ENCODE measurements at places on chromosomes 11 and 22. TPM values are rescaled to one million over a fixed set of nuclear protein-coding genes. Genes with fewer than 3 reads are reported as not detected.
A peak's percentile ranks its signal among the peaks of the same experiment; 100 is the strongest.

Gene DLAT
- 52.0 TPM for total RNA-seq

Gene TP53AIP1
- not detected for total RNA-seq

Gene RAB39A
- not detected for total RNA-seq

Gene MS4A3
- total RNA-seq, result not detected

Gene VSTM5
- not detected for total RNA-seq

Gene BRD1
- 45.5 TPM for total RNA-seq

Gene DMC1
- 11.2 TPM for total RNA-seq

Gene TTLL12
- 105 TPM for total RNA-seq

Gene ELMOD1
- not detected for total RNA-seq

GRCh38 chr11:27642954-27643353 is 57.3 kb downstream of the BDNF start:
- no peaks in the 10 kb centered on the region for H3K27me3 ChIP-seq
- no peak for DNase-seq
- no peaks in the 10 kb centered on the region for H3K4me1 ChIP-seq
- H3K4me3 ChIP-seq, result no peak overlapping the region
- no peaks in the 10 kb centered on the region for H3K36me3 ChIP-seq

- no peak overlapping the region for H3K4me3 ChIP-seq
- DNase-seq, result no peak
- no peaks in the 10 kb centered on the region for H3K4me1 ChIP-seq
- no peak overlapping the region for H3K27ac ChIP-seq
Observed at GRCh38 chr11:10004526-10005113, 289.4 kb downstream of the SBF2 start.

DNA sequence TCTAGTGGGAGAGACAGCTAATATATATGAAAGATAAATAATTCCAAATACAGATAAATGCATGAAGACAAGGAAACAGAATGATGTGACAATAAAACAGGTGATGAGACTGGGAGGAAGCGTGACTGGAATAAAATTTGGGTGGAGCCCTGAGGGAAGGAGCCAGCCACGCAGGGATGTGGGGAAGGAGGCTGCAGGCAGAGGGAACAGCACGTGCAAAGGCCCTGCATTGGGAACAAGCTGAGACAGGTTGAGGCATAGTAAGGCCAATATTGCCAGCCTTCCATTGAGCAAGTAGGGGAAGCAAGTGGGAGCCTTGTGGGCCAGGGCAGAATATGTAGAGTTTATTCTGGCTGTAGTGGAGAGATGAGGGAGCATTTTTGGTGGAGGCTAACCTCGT is 107.5 kb upstream of the CRYBB3 start:
- peaks cover 22% of the 10 kb centered on the region for H3K4me1 ChIP-seq
- peak overlapping the region; percentile 18 for H3K27ac ChIP-seq
- no peak for DNase-seq
- H3K4me3 ChIP-seq, result no peak overlapping the region
- peaks cover 15% of the 10 kb centered on the region for H3K36me3 ChIP-seq

DNA sequence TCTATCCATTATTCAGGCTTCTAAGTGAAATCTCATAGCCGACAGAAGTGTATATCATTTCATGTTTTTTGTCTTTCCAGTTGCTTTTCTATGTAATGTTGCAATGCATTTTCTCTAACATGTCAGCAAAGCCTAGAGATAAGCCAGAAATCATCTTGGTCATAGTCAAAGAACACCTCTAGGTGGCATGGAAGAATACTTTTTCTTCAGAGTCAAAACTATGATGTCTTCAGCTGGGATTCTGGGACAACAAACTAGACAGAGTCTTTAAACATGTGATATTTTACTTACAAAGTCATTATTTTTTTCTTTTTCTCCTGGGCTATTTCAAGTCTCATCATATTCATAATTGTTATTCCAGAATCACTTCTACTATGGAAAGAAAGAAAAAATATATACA is 4.4 kb downstream of the GAS2 start:
- DNase-seq, result no peak
- H3K27ac ChIP-seq, result no peak overlapping the region
- no peak overlapping the region for H3K4me3 ChIP-seq
- peaks cover 27% of the 10 kb centered on the region for H3K4me1 ChIP-seq
- H3K27me3 ChIP-seq, result peaks cover 33% of the 10 kb centered on the region

DNA sequence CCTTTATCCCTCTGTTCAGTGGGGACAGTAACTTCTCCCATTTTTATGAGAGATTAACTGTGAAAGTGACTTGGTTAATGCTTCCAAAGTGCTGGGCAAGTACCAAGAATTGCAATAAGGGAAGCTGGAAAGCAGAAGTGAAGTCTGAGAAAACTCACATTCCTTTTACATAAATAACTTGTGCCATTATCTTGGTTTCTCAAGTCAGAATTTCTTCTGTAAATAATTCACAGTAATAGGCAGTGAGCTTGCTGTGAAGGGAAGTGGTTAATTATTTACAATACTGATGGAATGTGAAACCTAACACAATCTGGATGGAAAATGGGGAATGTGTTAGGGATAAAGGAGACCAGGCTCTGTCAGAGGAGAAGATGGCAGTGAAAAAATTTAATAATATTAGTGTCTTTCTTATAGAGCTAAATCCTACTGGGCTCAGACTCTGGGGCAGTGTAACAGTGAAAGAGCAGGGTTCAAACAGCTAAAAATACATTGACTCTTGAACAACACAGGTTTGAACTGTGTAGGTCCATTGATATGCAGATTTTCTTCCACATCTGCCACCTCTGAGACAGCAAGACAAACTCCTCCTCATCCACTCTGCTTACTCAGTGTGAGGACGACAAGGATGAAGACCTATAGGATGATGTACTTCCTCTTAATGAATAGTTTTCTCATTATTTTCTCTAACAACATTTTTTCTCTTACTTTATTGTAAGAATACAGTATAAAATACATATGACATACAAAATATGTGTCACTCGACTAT is 251.5 kb upstream of the ISX start:
- DNase-seq, result no peak
- no peak overlapping the region for H3K27ac ChIP-seq
- no peaks in the 10 kb centered on the region for H3K27me3 ChIP-seq
- no peaks in the 10 kb centered on the region for H3K36me3 ChIP-seq
- no peaks in the 10 kb centered on the region for H3K4me1 ChIP-seq

DNA sequence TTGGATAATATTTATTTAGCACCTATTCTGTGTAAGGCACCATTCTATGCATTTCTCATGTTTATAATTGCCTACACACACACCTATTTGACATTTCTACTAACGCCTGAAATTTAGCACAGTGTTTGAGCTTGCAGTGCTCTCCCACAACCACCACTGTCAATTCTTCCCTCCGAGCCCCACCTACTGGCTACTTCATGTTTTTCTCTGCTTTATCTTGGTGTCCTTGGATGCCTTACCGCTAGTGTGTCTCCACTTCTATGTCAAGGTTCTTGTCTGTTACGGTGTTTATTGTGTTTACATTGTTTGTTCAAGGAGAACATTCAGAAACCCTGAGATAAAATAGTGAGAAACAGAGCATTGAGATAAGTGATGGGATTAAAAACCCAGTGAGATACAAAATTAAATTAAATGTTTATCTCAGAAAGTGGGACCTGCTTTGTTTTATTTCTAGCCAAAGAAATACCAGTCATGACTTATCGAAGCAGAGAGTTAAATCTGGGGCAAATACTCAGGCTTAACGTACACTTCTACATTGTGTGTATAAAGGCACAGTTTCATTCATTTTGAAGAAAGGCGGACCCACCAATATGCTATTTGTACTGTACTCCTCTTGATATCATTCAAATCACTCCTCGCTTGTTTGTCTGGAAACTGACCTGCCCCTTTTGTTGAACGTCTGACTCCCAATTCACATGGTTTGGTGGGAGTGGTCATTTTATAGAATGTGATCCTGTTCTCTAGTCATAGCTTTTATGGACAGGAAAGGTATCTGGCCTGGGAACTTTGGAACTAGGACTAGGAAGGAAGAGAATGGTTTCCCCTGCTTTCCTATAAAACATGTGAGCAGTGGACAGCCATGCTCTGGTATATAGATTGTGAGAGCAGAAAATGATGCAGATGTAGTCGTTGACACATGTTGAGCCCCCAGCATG is 39.2 kb upstream of the SLC36A4 start:
- H3K27me3 ChIP-seq, result peaks cover 20% of the 10 kb centered on the region
- no peaks in the 10 kb centered on the region for H3K36me3 ChIP-seq
- no peaks in the 10 kb centered on the region for H3K4me1 ChIP-seq
- no peak overlapping the region for H3K27ac ChIP-seq
- DNase-seq, result no peak

DNA sequence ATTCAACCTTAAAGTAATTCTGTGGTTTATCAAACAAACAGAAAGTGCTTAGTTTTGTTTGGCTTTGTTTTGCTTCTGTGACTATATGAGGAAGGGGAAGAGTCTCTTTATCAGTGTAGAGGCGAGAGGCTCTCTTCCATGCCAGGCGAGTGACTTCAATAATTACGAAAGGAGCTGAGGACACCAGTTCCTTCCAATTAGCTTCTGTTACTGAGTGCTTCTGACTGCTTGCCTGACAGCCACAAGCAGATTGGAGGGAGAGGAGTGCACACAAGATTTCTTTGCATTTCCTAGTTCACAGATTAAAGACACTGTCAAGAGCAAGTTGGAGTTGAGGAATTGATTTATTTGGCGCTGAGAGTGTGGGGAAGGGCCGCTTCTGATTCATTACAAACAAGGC is 1484.5 kb upstream of the TENM4 start:
- DNase-seq, result no peak
- H3K36me3 ChIP-seq, result no peaks in the 10 kb centered on the region
- no peak overlapping the region for H3K27ac ChIP-seq

- peaks cover 14% of the 10 kb centered on the region for H3K4me1 ChIP-seq
- H3K36me3 ChIP-seq, result peaks cover 18% of the 10 kb centered on the region
- H3K27ac ChIP-seq, result peak overlapping the region; percentile 97
- H3K27me3 ChIP-seq, result no peaks in the 10 kb centered on the region
- H3K4me3 ChIP-seq, result peak overlapping the region; percentile 99
- DNase-seq, result peak; percentile 82
Observed at GRCh38 chr11:34052036-34052607, 591 bp downstream of the CAPRIN1 start.

DNA sequence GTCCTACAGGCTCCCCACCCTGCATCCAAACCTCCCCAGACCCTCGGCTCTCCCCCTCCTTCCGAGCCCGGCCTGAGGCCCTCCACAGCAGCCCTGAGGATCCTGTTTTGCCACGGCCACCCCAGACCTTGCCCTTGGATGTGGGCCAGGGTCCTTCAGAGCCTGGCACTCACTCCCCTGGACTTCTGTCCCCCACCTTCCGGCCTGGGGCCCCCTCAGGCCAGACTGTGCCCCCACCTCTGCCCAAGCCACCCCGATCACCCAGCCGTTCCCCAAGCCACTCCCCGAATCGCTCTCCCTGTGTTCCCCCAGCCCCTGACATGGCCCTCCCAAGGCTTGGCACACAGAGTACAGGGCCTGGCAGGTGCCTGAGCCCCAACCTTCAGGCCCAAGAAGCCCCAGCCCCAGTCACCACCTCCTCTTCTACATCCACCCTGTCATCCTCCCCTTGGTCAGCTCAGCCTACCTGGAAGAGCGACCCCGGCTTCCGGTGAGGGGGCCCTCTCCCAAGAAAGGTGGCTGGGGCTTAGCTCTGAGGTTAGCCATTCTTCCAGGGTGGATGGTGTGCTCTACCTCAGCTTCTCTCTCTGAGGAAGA is 2.9 kb downstream of the INPP5J start:
- H3K4me3 ChIP-seq, result no peak overlapping the region
- H3K4me1 ChIP-seq, result no peaks in the 10 kb centered on the region
- no peaks in the 10 kb centered on the region for H3K36me3 ChIP-seq

DNA sequence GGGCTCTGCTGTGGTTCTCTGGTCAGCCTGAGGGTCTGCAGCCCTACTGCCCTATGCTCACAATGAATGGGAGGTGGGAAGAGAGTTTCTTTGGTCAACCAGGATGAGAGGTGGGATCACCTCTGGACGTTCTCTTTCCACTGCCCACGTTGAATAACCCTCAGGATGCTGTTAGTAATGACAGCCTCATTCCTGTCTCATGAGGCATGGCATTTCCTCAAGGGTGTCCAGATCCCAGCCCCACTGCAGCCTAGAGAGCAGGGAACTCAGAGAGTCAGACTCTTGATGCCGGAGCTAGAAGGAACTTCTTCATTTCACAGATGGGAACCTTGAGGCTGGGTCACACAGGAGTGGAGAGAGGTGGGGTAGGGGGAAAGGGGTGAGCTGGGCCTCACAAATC is 196.0 kb downstream of the CEP164 start:
- H3K36me3 ChIP-seq, result no peaks in the 10 kb centered on the region
- H3K27ac ChIP-seq, result no peak overlapping the region
- no peak for DNase-seq
- no peaks in the 10 kb centered on the region for H3K4me1 ChIP-seq

DNA sequence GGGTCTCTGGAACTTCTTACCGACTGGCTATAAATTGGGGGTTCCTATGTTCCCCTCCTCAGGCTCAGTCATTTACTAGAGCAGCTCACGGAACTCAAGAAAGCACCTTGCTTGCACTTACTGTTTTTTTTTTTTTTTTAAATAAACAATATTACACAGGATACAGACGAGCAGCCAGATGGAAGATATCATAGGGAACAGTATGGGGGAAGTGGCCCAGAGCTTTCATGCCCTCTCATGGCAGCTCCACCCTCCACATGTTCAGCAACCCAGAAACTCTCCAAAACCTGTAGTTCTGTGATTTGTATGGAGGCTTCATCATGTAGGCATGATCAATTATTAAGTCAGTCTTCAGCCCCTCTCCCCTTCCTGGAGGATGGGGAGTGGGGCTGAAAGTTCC is 7.5 kb downstream of the UVRAG start:
- no peak overlapping the region for H3K27ac ChIP-seq
- peaks cover 7% of the 10 kb centered on the region for H3K36me3 ChIP-seq
- H3K27me3 ChIP-seq, result no peaks in the 10 kb centered on the region
- no peak for DNase-seq
- H3K4me3 ChIP-seq, result no peak overlapping the region

GRCh38 chr22:43505423-43505822 is 93.6 kb downstream of the MPPED1 start:
- H3K36me3 ChIP-seq, result no peaks in the 10 kb centered on the region
- H3K27ac ChIP-seq, result no peak overlapping the region
- H3K4me1 ChIP-seq, result no peaks in the 10 kb centered on the region
- no peak for DNase-seq
- no peaks in the 10 kb centered on the region for H3K27me3 ChIP-seq

- peak; percentile 15 for DNase-seq
- peak overlapping the region; percentile 32 for H3K4me3 ChIP-seq
- H3K36me3 ChIP-seq, result no peaks in the 10 kb centered on the region
- peak overlapping the region; percentile 63 for H3K27ac ChIP-seq
- peaks cover 49% of the 10 kb centered on the region for H3K4me1 ChIP-seq
Observed at GRCh38 chr11:96014217-96014616, 90.3 kb upstream of the MTMR2 start.

DNA sequence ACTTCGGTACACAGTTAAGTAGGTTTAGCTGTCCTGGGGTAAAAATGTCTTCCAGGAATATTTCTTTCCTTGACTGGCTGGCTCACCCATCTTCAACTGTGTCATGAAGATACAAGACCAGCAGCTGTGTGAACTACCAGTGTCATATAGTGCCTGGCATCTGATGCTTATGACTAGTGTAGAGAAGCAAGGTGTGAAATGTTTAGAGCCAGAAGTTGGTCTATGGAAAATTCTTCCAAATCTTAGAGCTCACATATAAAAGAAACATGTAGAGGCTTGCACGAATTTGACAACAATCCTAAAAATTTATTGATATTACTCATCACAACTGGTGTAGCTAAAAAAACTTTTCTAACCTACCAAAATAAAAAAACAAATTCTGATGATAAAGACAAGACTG is 54.4 kb downstream of the ARL14EP start:
- H3K4me1 ChIP-seq, result no peaks in the 10 kb centered on the region
- no peak for DNase-seq
- no peak overlapping the region for H3K4me3 ChIP-seq
- no peaks in the 10 kb centered on the region for H3K36me3 ChIP-seq
- peaks cover 3% of the 10 kb centered on the region for H3K27me3 ChIP-seq
